ENCODE measurements at places on chromosomes 1 and 21. TPM values are rescaled to one million over a fixed set of nuclear protein-coding genes. Genes with fewer than 3 reads are reported as not detected.

GRCh38 chr1:19337289-19337688, 25.2 kb downstream of the SLC66A1 start:
- H3K4me1 ChIP-seq: no peaks in the 10 kb centered on the region
- no peak overlapping the region for H3K27ac ChIP-seq
- no peaks in the 10 kb centered on the region for H3K27me3 ChIP-seq
- H3K36me3 ChIP-seq: no peaks in the 10 kb centered on the region

Gene C1orf74
- 5.0 TPM for total RNA-seq

GRCh38 chr1:228366062-228366865, 40.4 kb downstream of the TRIM11 start:
- no peaks in the 10 kb centered on the region for H3K27me3 ChIP-seq
- no peaks in the 10 kb centered on the region for H3K4me1 ChIP-seq
- no peak overlapping the region for H3K4me3 ChIP-seq
- H3K36me3 ChIP-seq: no peaks in the 10 kb centered on the region

Gene PCAT6
- 1.7 TPM for total RNA-seq

- H3K27ac ChIP-seq: peak overlapping the region; percentile 50
- peaks cover 20% of the 10 kb centered on the region for H3K4me1 ChIP-seq
- peak; percentile 96 for DNase-seq
- no peaks in the 10 kb centered on the region for H3K36me3 ChIP-seq
- no peaks in the 10 kb centered on the region for H3K27me3 ChIP-seq
These were observed 13.2 kb downstream of the AGRN start for GRCh38 chr1:1033009-1033587.

Gene ACAP3
- total RNA-seq: 67.6 TPM

DNA sequence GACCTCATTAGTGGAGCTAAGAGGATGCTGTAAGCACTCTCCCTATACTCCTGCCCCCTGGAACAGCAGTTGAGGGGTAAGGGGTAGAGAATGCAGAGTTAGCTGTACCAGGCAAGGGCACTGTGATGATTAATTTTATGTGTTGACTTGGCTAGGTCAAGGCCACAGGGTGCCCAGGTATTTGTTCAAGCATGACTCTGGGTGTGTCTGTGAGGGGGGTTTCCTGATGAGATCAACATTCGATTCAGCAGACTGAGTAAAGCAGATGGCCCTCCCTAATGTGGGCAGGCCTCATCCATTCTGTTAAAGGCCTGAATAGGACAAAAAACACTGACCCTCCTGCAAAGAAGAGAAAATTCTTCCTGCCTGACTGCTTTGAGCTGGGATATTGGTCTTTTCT, 110.8 kb downstream of the KCND3 start:
- no peak overlapping the region for H3K4me3 ChIP-seq
- no peaks in the 10 kb centered on the region for H3K36me3 ChIP-seq
- H3K27ac ChIP-seq: no peak overlapping the region

GRCh38 chr1:38587766-38588165, 271.8 kb downstream of the RRAGC start:
- no peak overlapping the region for H3K4me3 ChIP-seq
- peak; percentile 35 for DNase-seq
- no peaks in the 10 kb centered on the region for H3K36me3 ChIP-seq
- H3K4me1 ChIP-seq: peaks cover 60% of the 10 kb centered on the region
- H3K27me3 ChIP-seq: no peaks in the 10 kb centered on the region

Gene AMY2B
- total RNA-seq: 1.4 TPM

DNA sequence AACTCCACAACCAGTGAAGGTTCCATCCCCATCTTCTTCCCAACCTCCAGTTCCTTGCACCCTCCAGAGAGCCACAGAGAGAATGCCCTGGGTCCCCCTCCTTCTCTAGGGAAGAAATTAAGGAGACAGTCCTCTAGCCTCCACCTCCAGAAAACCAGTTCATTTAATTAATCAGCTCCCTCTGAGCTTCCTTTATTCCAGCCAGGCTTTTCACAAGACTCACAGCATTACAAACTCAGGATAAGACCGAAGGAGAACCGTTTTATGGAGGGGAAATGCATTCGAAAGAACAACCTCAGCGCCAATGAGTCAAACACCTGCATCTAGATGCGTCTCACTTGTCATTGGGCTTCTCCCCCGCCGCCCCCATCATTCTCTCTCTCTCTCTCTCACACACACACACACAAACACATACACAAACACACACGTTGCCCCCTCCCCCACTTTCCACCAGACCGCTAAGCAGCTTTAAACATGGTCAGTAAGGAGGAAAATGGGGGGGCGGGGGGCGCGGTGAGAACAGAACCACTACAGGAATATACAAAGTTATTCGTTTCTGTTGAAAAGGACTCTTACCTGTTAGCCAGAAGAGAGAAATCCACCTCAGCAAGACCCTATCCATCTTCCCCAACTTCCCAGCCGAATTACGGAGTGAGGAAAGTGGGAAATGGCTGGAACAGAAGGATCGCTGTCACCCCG, 544 bp downstream of the ILDR2 start:
- peaks cover 97% of the 10 kb centered on the region for H3K27me3 ChIP-seq
- DNase-seq: no peak
- H3K4me3 ChIP-seq: peak overlapping the region; percentile 35
- H3K4me1 ChIP-seq: no peaks in the 10 kb centered on the region
- H3K36me3 ChIP-seq: no peaks in the 10 kb centered on the region
- no peak overlapping the region for H3K27ac ChIP-seq

Gene AMY1C
- not detected for total RNA-seq

Gene PKP1
- 492 TPM for total RNA-seq

DNA sequence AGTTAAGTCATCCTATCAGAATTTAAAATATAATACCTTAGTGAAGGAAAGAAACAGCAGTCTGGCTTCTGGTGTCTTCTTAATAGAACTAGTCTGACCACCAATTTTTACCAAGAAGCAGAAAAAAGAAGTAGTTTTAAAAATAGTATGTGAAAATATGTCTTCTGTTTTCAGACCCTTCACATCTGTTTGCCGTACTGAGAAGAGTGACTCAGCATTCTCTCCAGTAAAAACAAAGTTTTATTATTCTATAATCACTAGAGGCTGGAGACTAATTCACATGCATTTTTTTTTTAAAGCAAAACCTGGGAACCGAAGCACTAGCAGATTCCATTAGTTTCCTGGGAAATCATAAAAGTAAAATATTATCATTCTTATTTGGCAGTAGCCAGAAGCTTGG, 163.8 kb downstream of the COL24A1 start:
- no peak overlapping the region for H3K27ac ChIP-seq
- no peaks in the 10 kb centered on the region for H3K4me1 ChIP-seq
- peak; percentile 10 for DNase-seq
- no peak overlapping the region for H3K4me3 ChIP-seq
- H3K36me3 ChIP-seq: no peaks in the 10 kb centered on the region
- H3K27me3 ChIP-seq: no peaks in the 10 kb centered on the region

DNA sequence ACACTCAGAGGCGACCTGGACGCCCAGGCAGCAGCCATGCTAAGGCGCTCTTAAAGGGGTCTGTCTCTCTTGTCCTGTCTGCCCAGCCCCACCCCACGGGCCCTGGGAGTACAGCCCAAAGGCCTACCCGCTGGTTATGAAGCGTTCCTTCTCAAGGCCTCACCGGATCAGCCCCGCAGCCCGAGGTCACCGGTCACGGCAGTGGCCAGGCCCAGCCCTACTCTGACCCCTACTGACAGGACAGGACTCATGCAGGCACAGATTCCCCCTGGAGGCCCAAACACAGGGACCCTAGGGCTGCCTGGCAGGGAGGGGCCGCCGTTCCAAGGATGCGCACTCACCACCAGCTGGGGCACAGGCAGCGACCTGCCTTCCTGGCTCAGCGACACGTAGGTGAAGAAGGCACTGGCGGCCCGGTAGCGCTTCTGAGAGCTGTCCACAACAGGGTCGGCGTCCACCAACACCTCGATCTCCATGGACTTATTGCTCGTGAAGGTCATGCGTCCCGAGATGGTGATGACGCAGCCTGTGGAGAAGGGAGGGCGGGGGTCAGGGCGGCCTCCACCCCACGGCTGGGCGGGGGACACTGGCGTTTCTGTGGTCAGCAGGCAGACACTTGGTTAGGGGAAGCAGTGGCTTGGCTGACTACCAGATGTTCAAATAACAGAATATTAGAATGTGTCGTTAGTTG, 20.0 kb upstream of the GPR153 start:
- H3K27ac ChIP-seq: no peak overlapping the region
- H3K36me3 ChIP-seq: no peaks in the 10 kb centered on the region
- H3K27me3 ChIP-seq: no peaks in the 10 kb centered on the region
- no peak overlapping the region for H3K4me3 ChIP-seq

Gene TDRD10
- total RNA-seq: not detected

DNA sequence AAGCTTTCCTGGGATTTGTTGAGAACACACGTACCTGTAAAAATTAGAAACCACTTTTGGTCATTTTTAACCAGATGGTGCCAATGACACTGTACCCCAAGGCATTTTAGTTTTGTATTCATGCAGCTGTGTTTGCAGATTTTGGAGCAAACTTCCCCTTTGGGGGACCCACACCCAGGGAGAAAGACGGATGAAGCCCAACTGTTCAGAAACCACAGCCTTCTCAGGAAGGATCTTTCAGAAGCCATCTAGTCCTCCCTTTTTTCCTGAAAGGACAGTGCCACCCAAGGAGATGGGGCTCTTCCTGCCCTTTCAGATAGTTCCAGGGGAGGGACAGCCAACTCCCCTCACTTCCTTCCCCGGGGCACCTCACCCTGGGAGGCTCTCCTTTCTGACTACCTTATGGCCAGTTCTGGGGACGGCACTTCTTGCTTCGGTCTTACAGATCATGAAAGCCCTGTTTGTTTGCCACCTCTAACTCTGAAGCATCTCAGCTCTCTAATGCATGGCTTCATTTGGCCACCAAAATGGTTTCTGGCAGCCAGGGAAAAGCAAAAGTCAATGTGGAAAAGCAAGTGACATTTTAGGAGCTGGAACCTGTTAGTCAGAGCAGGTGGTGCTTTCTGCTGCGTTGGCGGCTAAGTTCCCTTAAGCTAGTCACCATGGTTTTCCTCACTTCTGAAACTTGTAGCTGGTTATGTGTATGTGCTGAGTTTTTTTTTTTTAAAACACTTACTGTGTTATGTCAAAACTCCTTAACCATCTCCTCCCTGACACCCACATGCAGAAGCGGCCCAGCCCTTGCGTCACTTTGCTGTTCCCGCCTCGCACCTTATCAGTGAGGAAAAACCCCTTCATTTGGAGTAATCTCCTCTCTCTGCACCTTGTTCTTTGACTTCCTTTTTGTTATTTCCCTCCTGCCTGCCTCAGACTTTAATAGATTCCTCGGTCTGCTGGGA, 10.1 kb downstream of the TMCC2 start:
- no peaks in the 10 kb centered on the region for H3K4me1 ChIP-seq
- no peaks in the 10 kb centered on the region for H3K36me3 ChIP-seq
- no peaks in the 10 kb centered on the region for H3K27me3 ChIP-seq
- H3K4me3 ChIP-seq: no peak overlapping the region
- DNase-seq: no peak
- no peak overlapping the region for H3K27ac ChIP-seq

Gene SPRR2F
- not detected for total RNA-seq

GRCh38 chr1:43963006-43963405, 6.8 kb upstream of the DPH2 start:
- H3K4me1 ChIP-seq: no peaks in the 10 kb centered on the region
- peaks cover 7% of the 10 kb centered on the region for H3K36me3 ChIP-seq
- H3K4me3 ChIP-seq: no peak overlapping the region
- no peaks in the 10 kb centered on the region for H3K27me3 ChIP-seq
- DNase-seq: no peak

DNA sequence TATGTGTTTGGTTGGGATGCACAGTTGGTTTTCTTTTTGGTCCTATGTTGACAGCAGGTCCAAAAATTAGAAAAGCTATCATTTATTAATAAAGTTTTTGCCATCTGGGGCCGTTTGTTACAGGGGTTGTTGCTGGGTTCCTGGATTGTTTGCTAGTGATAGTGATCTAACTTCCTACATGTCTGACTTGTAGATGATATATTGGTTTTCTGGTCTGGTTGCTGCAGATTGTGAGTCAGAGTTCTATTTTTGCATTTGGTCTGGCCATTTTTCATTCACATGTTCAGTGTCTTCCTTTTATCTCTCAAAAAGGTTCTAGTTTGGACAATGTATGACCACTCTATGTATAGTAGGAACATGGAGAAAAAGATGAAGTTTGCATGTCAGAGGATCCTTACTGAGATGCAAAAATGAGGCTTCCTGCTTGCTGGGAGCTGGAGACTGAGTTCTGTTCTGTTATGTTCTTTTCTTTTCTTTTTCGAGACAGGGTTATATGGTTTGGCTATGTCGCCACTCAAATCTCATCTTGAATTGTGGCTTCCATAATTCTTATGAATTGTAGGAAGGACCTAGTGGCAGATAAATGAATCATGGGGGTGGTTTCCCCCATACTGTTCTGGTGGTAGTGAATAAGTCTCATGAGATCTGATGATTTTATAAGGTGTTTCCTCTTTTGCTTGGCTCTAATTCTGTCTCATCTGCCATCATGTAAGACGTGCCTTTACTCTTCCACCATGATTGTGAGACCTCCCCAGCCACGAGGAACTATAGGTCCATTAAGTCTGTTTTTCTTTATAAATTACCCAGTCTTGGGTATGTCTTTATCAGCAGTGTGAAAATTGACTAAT, 4.2 kb upstream of the NVL start:
- H3K27me3 ChIP-seq: no peaks in the 10 kb centered on the region
- H3K27ac ChIP-seq: no peak overlapping the region
- no peak overlapping the region for H3K4me3 ChIP-seq

GRCh38 chr1:8510041-8510823, 192.3 kb downstream of the SLC45A1 start:
- H3K4me3 ChIP-seq: no peak overlapping the region
- no peaks in the 10 kb centered on the region for H3K27me3 ChIP-seq
- peak; percentile 48 for DNase-seq
- H3K4me1 ChIP-seq: peaks cover 6% of the 10 kb centered on the region

DNA sequence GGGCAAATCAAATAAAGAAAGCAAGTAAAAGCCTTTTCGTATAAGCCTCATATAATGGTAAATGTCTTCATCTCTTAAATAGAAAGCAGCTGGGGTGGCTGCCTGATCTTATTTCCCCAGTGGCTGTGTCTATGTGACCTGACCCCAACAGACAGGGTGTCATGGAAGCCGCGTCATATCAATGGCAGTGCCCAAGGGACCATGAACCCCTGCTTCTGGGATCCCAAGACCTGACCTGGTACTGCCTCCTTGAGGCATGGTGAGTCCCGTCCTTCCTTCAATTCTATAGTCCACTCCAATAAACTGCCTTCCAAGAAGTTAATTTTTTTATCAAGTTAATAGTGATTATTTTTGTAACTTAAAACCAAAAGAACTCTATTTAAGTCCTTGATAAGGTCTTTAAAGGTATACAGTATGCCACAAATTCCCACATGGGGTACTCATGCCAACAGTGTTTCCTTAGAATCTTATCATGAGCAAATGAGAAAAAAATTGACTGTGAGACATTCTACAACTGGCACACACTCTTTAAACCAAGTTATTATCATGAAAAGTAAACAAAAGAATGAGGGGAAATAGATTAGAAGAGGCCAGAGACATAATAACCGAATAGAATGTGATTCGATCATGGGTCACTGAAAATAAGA, 104.6 kb downstream of the ADSS2 start:
- DNase-seq: no peak
- no peak overlapping the region for H3K27ac ChIP-seq
- H3K4me3 ChIP-seq: no peak overlapping the region
- H3K36me3 ChIP-seq: no peaks in the 10 kb centered on the region

Gene NR1I3
- not detected for total RNA-seq

Gene CFAP126
- not detected for total RNA-seq

Gene LCE1D
- total RNA-seq: not detected
